ENCODE measurements at places on chromosomes 12 and 14.
A peak's percentile ranks its signal among the peaks of the same experiment; 100 is the strongest.

DNA sequence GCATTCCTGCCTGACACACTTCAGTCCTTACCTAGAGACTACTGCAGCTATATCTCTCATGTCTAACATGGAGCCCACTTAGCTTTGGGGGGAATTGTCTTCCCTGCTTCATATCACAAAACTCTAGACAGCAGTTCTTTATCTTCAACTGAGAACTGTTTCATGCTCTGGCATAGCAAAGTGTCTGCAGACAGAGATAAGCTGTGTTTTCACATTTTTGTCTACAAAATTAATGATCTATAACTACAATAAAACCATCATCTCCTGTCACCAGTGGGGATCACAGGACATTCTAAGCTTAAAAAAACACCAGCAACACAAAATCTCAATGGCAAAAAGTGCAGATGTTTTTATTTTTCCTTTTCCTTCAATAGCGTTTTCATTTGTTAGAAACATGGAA is 137.1 kb upstream of the VRK1 start:
- no peak for ATAC-seq

GRCh38 chr12:13196130-13196921 is at the start of gene EMP1:
Gene EMP1, plus strand, starts transcription at chr12:13196726. Its CDS starts 14,785 bp downstream, at chr12:13211511.
- ATAC-seq, result peak; percentile 89

GRCh38 chr12:62761658-62762057 is 173.3 kb downstream of the PPM1H start:
- peak; percentile 28 for ATAC-seq

GRCh38 chr14:95481391-95482022 is 34.9 kb downstream of the SYNE3 start:
- ATAC-seq, result no peak

GRCh38 chr14:99656171-99656570 is 11.2 kb downstream of the HHIPL1 start:
- ATAC-seq, result no peak

- ATAC-seq, result no peak
Measured at GRCh38 chr14:31944256-31945073, 132.6 kb upstream of the ARHGAP5 start.

GRCh38 chr14:105562713-105563346 is 36.4 kb downstream of the TMEM121 start:
- no peak for ATAC-seq

GRCh38 chr12:66647034-66647691 is 31.7 kb downstream of the GRIP1 start:
- ATAC-seq, result no peak

DNA sequence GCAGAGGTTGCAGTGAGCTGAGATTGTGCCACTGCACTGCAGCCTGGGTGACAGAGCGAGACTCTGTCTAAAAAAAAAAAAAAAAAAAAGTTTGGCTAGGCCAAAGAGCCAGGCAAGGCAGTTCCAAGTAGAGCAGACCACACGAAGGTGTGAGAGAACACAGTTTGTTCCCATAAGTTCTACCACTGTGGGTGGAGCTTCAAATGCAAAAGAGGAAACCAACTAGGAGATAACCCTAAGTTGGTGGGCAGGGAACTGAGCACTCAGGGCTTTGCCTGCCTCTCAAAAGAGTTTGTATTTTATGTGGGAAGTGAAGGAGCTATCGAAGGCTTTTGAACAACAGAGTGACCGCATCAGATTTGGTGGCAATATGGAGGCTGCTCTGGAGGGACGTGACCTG is 15.1 kb downstream of the SOCS2 start:
- no peak for ATAC-seq

- no peak for ATAC-seq
Measured at GRCh38 chr12:43826681-43827080, 9.2 kb upstream of the TMEM117 start.

- ATAC-seq, result no peak
Measured at GRCh38 chr14:63375769-63376168, 57.0 kb upstream of the GPHB5 start.

DNA sequence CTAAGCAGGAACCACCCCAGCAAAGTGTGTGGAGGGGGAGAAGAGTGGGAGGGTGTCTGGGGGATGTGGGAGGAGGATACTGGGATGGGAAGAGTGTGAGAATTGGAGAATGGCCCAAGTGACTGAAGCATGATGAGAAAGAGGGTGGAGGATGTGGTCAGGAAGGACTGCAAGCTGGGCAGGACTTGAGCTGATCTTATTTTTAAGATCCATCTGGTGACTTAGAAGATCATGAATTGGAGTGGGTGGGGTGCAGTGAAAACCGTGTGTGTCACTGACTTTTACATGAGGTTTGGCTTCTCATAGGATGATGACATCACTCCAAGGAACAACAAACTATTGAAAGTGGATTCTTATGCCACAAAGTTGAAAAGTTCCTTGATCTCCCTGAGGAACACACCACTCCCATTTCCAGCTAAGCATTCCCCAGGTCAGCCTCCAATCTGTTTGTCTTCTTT is 287.5 kb downstream of the GALC start:
- no peak for ATAC-seq

DNA sequence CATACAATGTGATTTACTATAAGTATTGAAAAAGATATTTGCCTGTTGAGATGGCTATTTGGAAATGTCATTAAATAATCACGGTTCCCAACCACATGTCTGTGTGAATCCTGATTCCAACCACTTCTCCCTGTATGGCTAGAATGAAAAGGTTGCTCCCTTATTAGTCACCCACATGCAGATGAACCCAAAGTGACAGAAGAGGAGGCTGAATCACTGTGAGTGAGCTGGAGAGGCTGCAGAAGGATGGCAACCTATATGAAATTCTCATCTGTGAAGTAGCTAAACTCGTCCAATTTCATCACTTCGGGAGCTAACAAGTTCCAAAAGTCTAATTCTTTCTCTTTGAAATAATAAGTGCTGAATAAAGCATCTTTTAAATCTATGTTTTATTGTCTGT is 300.5 kb downstream of the PRKD1 start:
- ATAC-seq, result no peak

DNA sequence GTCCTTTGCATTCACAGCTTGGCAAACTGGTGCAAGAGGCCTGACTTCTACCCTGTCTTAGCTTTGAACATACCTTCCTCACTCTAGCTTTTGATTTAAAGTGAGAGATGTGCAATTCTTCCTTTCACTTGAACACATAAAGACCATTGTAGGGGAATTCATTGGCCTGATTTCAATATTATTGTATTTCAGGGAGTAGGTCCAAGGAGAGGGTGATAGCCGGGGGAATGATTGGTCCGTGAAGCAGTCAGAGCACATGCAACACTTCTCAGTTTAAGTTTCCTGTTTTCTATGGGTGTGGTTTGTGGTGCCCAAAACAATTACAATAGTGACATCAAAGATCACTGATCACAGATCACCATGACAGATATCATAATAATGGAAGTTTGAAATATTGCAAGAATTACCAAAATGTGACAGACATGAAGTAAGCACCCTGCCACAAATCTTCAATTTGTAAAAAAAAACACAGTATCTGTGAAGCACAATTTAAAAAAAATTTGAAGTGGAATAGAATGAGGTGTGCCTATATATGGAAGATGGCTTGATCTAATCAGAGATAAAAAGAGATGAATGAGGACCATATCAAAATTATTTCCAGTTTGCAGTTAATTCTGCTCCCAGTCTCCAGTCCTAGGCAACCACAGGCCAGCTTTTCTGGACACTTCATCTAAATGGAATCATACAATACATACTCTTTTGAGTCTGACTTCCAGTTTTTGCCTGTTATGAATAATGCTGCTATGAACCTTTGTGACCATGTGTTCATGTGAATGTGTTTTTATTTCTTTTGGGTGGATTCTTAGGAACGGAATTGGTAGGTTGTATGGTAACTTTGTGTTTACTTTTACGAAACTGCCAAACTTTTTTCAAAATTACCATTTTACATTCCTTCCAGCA is 23.2 kb downstream of the BORCS5 start:
- no peak for ATAC-seq

DNA sequence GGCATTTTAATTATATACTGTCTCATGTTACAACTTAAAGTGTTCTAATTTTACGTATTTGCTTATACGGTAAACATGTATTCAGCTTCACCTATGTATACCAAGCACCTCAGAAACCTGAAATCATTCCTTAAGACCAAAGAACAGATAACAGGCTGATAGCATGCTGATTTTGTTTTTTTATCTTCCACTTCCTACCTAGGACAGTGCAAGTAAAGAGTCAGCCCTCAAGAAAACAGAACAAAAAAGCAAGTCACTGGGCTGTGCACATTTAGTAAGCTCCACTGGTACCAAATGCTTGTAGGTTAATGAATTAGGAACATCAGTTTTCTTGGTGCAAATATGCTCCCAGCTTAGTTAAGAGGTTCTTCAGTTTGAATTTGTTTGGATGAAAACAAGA is 611.3 kb downstream of the VRK1 start:
- no peak for ATAC-seq

DNA sequence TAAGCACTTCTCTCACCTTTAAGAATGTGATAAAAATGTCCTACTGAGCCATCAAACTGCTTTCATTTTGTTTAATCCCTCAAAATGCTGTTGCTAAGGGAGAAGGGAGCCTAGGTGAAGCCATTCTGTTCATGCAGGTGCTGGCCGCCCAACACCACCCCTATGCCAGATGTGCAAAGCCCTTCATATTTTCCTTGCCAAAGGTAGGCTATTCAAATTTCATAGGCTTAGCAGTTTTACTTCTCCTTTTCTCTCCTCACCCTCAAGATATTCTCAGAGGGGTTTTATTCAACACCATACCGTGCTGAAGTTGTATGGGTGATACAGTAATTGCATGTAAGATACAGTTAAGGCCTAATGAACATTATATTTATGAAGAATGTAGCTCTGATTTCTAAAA is 461.7 kb downstream of the GXYLT1 start:
- no peak for ATAC-seq

DNA sequence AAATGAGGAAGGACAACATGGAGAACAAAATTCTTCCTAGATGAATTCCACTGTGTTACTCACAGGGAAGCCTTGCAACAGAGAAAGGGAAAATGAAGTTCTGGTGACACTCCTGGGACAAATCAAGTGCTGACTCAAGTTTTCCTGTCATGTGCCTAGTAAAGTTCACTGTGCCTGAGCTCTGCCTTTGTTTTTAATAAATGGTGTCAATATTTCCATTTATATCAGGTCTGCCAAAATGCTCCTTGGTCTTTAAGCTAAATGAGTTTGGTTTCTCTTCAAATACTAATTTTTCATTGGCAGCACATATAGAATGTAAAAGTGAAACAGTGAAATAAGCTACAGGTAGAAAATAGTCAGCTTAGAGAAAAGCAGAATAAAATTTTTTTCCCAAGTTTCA is 33.0 kb downstream of the HIGD1C start:
- ATAC-seq, result peak; percentile 94

- peak; percentile 50 for ATAC-seq
Measured at GRCh38 chr12:116317986-116318575, 40.6 kb upstream of the MED13L start.

DNA sequence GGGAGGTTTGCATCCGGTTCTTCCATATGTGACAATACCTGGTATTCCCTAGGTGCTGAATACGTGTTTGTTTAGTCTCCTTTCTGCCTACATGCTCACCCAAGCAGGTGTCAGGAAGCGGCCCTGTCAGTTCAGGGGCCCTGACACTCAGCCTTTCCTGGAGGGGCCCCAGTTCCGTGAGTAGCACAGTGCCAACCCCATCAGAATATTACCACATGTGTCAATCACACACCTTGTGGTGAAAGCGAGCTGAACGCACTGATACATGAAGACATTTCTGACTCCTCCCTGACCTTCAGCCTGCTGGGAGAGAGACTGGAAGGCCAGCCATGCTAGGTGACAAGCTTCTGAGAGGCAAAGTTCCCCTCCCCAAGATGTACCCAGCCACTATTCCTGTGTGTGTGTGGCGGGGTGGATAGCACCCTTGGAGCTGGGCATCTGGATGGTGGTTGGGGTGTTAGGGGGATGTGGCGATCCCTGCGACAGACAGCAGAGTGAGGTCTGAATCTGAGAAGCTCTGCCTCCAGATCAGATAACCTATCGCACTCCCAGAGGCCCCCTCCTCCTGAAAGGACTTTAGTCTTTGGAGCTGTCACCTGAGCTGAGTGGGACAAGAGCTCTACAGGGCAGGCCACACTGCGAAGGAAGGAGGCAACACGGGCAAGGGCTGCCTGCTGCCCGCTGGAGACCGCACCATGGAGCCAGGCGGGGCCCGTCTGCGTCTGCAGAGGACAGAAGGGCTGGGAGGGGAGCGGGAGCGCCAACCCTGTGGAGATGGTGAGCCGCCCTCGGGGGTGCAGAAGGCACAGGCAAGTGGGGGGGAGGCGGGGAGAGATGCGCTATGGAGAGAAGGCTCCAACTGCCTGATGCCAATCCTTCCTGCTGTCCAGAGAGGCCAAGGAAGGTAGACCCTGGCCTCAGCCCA is at the start of gene SOAT2:
SOAT2 (plus strand) TSS at position 604 of the 925 bp plus-strand sequence; CDS start at position 696, 92 bp downstream.
- ATAC-seq, result no peak

DNA sequence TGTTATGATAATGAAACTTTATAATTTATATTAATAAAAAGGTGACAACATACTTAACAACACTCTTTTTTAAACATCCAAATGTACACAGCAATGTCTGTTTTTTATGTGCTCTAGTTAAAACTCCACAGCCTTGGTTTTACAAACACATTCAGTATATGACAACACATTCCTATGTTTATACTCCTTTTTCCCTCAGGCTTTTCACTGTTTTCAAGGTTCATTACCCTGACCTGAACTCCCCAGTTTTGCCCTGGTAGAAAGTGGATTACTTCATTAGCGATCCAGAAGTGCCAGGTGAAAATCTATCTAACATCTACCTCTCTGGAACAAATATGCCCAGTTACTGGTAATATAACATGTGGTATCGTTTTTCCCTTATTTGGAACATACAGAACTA is 340.2 kb upstream of the DDHD1 start:
- ATAC-seq, result no peak

Data from gastroesophageal sphincter (tissue), 4 donors.